CD4-positive, alpha-beta T cell treated with Interleukin-6 for 4 hours (primary cell): ENCODE measurements at places on chromosomes 4 and X.

DNA sequence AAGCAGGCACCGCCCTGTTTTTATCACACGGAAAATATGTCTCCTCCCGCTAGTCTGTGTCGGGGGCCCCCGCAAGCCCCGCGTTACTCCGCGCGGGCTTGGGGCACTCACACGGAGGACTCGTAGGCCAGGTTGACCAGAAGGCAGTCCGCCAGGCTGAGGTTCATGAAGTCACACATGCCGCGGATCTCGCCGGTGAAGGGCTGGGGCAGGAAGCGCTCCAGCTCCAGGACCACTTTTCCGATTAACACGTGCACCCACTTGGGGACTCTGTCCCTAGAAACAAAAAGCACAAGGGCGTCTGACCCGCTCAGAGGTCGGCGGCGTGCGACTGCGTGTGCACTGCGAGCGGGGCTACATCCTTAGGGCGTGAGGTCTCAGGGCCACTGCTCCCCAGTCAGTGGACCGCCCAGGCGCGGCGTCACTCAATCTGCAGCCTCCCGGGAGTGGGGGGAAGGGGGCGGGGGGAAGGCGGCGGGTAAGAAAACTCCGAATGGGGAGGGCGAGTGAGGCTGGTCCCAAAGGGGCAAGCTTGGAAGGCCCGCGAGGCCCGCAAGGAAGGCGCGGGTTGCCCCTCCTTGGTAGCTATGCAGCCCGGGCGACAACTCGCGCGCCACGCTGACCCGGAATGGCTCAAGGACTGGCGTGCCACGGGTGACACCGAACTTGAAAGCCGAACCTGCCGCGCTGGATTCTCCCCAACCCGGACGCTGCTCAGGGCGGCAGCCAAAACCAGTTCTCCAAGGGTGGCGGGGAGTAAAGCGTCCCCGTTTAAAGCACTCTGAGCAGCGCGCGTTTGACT lies 722 bp downstream of the NAAA start:
- peak; percentile 85 for DNase-seq

GRCh38 chr4:7645158-7645557 lies 210.4 kb upstream of the PSAPL1 start:
- DNase-seq = no peak

DNA sequence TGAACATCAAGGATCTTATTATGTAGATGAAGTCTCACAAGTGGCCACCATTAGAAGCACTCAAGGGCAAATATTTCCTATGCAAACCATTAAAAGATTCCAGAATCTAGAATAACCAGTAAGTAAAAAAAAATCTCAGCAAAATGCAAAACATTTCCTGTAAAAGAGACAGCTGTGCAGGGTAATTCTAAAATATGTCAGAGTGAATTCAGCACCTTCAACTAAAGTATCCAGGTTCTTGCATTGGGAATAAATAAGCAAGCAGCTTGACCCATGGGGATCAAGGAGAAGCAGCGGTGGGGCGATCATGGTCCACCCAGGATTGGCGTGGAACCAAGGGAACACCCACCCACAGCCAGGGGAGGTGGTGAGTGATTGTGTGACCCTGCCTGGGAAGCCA lies 2188.9 kb downstream of the PCDH7 start:
- DNase-seq = no peak

DNA sequence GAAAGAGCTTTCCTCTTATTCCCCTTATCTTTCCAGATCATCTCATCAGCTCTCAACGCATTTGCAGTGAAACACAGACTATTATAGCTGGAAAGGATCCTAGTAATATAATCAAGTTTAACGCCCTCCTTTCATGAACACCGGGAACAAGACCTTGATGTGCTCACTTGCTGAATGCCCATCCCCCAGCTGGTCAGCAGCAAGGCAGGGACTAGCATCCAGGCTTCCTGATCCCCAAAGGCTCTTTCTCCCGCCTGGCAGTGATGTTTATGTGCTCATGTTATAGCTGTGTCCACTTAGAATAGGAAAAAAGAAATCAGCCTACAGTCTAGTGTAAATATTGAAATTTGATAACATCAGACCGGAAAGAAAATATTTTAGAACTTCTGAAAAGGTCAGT lies 24.6 kb downstream of the GPC4 start:
- DNase-seq = no peak

- DNase-seq = no peak
These were observed 32.9 kb downstream of the GAB1 start for GRCh38 chr4:143369552-143369951.

GRCh38 chr4:57591073-57591472 lies 480.9 kb upstream of the IGFBP7 start:
- no peak for DNase-seq

- DNase-seq = no peak
These were observed 4.3 kb downstream of the CCNA2 start for GRCh38 chr4:121819216-121819965.

DNA sequence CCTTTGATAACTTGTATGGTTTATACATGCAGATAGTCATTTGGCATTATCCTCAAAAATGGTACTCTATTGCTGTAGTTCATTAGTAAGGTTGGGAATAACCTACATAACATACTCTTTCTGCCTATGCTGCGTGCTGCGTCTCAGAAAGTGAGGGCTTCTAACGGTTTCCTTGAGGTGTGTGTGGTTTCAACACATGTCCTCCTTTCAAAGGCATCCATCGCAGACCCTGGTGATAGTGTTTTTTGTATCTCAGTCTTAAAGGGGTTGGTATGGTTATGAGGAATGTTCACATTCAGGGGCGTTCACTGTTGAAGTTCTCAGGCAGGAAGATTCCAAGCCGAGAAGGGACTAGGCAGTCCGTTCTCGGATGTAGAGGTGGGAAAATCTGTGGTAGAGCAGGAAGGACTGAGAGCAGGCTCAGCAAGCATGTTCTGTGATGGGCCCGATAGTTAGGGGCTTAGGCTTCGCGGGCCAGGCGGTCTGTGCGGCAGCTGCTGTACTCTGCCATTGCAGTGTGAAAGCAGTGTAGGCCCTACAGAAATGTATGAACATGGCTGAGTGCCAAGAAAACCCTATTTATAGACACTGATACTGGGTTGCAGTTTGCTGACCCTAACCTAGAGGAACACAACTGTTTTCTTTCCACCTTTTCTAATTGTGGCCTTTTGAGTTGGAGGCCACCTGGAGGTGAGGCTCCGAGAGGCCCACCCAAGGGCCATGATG lies 123.2 kb downstream of the GPR143 start:
- DNase-seq = no peak

GRCh38 chrX:2538031-2538757 lies 37.4 kb upstream of the DHRSX start:
- no peak for DNase-seq

- DNase-seq = peak; percentile 61
These were observed 3.3 kb downstream of the KLF3 start for GRCh38 chr4:38667085-38667893.

GRCh38 chr4:79685542-79685941 lies 277.5 kb upstream of the GK2 start:
- DNase-seq = no peak

DNA sequence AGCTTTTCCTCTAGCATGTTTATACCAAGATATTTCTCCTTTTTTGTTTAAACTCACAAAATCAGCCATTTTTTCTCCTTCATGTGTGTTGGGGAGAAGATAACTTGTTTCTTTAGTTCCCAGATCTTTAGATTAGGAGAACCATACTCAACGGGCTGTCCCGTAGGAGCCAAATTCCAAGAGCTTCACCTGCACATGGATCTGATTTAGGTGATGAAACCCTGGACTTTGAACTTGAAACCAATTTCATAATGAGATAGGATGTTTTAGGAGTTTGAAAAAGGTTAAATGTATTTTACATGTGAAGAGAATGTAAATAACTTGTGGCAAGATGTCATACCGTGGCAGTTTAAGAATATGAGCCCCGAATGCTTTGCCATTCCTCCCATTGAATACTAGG lies 280.0 kb upstream of the PCDH18 start:
- DNase-seq = no peak

- DNase-seq = no peak
These were observed 148.3 kb downstream of the MAML3 start for GRCh38 chr4:140005699-140006098.

DNA sequence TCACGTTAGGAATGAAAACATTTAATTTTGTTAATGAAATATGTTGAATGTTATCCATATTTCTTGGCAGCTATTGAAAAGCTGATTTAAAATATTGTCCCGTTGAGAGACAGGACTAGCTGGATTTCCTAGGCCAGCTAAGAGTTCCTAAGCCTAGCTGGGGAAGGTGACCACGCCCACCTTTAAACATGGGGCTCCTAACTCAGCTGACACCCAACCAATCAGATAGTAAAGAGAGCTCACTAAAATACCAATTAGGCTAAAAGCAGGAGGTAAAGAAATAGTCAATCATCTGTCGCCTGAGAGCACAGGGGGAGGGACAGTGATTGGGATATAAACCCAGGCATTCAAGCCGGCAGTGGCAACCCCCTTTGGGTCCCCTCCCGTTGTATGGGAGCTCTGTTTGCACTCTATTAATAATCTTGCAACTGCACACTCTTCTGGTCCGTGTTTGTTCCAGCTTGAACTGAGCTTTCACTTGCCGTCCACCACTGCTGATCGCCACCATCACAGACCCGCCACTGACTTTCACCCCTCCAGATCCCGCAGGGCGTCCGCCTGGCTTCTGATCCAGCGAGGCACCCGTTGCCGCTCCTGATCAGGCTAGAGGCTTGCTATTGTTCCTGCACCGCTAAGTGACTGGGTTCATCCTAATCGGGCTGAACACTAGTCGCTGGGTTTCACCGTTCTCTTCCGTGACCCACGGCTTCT lies 308.9 kb downstream of the GLUD2 start:
- no peak for DNase-seq

DNA sequence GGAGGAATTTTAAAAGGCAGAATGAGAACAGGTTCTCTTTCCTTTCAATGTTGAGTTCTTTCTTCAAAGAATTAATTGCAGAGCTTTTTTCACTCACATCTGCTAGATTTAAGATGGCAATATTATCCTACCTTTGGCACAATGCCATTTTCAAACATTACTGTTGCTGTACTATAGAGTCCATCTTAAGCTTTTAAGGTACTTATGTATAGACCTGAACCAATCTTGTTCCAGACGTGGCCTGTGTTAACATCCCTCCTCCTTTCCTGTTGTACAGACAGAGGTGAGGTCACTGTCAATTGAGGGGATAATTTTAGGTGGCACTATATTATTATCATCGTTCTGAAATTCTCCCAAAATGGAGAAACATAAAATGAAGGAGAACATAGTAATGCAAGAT lies 53.0 kb upstream of the MYOZ2 start:
- no peak for DNase-seq

DNA sequence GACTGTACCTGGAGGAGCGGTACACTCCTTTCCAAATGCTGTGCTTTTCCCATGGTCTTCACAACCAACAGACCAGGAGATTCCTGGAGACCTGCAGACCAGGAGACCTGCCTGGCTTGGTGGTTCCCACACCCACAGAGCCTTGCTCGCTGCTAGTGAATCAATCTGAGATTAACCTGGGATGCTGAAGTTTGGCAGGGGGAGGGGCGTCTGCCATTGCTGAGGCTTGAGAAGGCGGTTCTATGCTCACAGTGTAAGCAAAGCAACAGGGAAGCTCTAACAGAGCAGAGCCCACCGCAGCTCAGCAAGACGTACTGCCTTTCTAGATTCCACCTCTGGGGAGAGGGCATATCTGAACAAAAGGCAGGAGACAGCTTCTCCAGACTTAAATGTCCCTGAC lies 34.5 kb upstream of the FAAH2 start:
- no peak for DNase-seq

GRCh38 chrX:40093586-40093985 lies 4.2 kb downstream of the BCOR start:
- no peak for DNase-seq
